ENCODE measurements at places on chromosomes 13 and 19.

GRCh38 chr13:111490611-111491010, 170.2 kb downstream of the TEX29 start:
- no peak for DNase-seq

- DNase-seq = no peak
Observed at GRCh38 chr13:99501848-99502301, 603 bp downstream of the TM9SF2 start.

GRCh38 chr19:485583-486236, 10.6 kb upstream of the MADCAM1 start:
- no peak for DNase-seq

GRCh38 chr13:114222461-114222968, 12.2 kb upstream of the CDC16 start:
- DNase-seq = no peak
